ENCODE measurements at places on chromosomes 5 and 9. TPM values are rescaled to one million over a fixed set of nuclear protein-coding genes. Genes with fewer than 3 reads are reported as not detected.

Gene NACC2
- 12.4 TPM for total RNA-seq

Gene SLC4A9
- not detected for total RNA-seq

GRCh38 chr5:24264547-24264946 lies 380.2 kb downstream of the CDH10 start:
- DNase-seq = no peak

- DNase-seq = no peak
Observed at GRCh38 chr5:162800301-162800700, 637.1 kb upstream of the CCNG1 start.

DNA sequence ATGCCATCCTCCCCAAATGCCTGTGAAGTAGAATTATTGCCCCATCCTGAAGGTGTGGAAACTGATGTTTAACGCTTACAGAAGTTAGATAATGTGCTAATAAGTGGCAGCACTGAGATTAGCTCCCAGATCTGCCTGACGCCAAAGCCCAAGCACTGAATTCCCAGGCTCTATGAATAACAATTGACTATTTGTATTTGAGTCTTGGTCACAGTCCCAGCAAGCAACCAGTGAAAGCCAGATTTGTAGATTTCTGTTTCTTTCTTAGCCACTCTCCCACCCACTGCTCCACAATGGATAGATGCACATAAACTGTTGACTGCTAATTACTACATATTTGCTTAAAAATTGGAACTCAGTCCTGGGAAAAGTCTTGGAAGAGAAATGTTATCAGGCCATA lies 34.4 kb downstream of the FAM240B start:
- no peak for DNase-seq

- DNase-seq = no peak
Observed at GRCh38 chr9:27292659-27293405, 4.1 kb downstream of the EQTN start.

- DNase-seq = no peak
Observed at GRCh38 chr5:91929522-91929817, 546.4 kb upstream of the ARRDC3 start.

Gene ITK
- 0.64 TPM for total RNA-seq

DNA sequence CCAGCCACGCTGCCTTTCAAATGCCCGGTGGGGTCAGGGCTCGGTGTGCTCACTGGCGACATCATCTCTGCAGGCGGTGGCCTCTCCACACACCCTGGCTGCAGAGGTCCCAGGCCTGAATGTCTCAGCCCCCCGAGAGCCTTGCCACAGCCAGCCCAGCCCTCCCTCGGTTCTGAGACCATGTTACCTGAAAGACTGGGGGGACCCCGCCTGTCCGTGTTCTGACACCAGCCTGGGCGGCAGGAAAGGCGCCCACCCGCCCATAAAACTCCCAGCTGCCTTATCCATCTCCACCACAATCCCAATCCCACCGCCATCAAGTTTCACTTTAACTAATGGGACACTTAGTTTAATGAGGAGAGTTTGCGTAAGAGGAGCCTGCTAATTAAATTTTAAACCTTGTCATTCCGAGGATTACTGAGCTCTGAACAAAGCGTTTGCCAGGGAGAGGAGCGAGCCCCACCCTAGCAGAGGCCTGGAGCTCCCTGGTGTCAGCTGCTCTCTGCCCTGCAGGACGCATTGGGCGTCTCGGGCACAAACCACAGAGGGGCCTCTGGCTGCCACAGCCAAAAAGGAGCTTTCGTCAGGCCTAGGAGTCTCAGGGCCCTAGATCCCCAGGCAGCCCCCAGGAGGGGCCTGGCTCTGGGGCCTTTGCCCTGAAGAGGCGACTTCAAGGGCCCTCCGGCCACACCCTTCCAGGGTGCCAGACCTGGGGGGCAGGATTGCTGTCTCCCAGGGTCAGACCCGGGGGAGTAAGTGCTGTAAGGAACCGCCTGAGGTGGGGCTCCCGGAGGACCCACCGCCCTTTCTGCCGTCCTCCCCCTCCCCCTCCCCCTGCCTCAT lies 15.3 kb downstream of the LHX3 start:
- no peak for DNase-seq

Gene SLC9A3
- total RNA-seq = 0.64 TPM

DNA sequence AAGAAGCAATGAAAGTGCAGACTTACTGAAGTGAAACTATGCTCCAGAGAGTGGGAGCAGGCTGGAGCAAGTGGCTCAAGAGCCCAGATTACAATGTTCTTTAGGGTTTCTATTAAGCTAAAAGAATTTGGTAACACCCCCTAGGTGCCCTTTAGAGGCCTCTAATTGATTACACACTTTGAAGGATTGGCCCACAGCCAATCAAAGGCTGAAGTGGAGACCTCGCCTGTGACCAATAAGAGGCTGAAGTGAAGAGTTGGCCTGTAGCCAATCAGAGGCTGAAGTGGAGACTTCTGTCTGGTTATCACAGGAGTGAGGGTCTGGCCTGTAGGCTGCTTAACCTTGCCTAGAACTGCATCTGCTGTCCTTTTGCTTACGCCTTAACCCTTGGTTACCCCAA lies 46.7 kb upstream of the SPATA31C2 start:
- DNase-seq = no peak

Gene LRRC19
- 0.42 TPM for total RNA-seq

Gene FLT4
- total RNA-seq = 0.79 TPM

GRCh38 chr5:94113-94892 lies 2.3 kb downstream of the PLEKHG4B start:
- DNase-seq = no peak

GRCh38 chr5:17805227-17805825 lies 171.1 kb downstream of the TAF11L14 start:
- no peak for DNase-seq

Data from pancreas (tissue), 10 donors.